Inflammatory macrophage treated with lipopolysaccharide for 1 hour (primary cell): ENCODE measurements at places on chromosomes 5 and 9.

- peak; percentile 72 for DNase-seq
Measured at GRCh38 chr5:74641735-74642542, 1.4 kb upstream of the ENC1 start.

- DNase-seq: no peak
Measured at GRCh38 chr5:91049112-91049511, 334.0 kb downstream of the ARRDC3 start.

- DNase-seq: no peak
Measured at GRCh38 chr5:149745212-149745942, 15.3 kb downstream of the PPARGC1B start.

GRCh38 chr9:109212768-109213167 lies 45.7 kb upstream of the FRRS1L start:
- no peak for DNase-seq

- DNase-seq: no peak
Measured at GRCh38 chr9:94613003-94613402, 19.4 kb upstream of the FBP2 start.

DNA sequence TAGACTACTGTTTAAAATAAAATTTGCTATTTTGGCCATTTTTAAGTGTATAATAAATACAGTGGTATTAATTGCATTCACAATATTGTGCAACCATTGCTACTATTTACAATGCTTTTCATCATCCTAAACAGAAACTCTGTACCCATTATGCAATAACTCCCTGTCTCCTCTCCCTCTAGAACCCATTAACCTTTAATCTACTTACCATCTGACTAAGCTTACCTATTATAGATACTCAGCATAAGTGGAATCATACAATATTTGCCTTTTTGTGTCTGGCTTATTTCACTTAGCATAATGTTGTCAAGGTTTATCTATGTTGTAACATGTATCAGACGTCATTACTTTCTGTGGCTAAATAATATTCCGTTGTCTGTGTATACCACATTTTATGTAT lies 25.9 kb downstream of the CD14 start:
- DNase-seq: peak; percentile 53

DNA sequence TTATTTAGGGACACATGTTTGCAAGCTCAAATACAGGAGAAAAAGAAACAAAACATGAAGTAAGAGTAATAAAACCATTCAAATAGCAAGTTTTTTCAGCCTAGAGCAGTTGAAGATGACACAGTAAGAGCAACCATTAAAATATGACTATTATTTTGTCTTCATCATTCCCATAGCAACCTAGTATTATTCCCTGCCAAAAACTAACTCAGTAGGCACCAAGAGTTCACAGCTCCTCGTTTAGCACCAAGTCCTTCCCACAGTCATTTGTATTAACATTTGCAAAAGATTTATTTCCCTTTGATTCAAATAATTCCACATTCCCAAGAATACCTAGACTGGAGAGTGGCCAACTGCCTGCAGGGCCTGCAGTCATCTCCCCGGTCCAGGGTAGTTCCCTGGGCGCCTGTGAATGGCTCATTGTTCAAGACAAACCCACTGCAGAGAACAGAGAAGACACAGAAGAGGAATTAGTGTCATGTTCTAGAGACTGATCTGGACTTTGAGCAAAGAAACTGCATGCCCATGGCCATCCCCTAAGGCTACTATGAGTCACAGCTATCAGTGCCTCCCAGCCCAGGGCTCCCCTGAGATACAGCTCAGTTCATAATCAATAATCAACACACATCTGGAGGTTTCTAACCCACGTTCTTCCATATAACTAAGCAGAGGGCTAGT lies 139.1 kb upstream of the MAP3K1 start:
- no peak for DNase-seq

DNA sequence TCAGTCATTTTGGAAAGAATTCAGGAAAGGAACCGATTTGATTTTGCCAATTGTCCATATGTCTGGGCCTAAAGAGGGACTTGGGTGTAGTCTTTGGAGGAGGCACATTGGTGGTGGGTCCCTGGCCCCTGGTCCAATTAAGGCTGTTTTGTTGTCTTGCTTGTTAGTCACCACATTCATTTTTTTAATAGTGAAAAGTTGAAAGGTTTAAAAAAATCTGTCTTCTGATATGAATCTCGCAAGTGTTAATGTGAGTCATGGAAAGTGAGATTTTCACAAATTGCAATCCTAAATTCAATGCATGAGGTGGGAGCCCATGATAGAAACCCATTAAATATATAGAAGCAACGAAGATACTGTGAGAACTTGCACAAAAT lies 165.9 kb upstream of the OTULINL start:
- no peak for DNase-seq

DNA sequence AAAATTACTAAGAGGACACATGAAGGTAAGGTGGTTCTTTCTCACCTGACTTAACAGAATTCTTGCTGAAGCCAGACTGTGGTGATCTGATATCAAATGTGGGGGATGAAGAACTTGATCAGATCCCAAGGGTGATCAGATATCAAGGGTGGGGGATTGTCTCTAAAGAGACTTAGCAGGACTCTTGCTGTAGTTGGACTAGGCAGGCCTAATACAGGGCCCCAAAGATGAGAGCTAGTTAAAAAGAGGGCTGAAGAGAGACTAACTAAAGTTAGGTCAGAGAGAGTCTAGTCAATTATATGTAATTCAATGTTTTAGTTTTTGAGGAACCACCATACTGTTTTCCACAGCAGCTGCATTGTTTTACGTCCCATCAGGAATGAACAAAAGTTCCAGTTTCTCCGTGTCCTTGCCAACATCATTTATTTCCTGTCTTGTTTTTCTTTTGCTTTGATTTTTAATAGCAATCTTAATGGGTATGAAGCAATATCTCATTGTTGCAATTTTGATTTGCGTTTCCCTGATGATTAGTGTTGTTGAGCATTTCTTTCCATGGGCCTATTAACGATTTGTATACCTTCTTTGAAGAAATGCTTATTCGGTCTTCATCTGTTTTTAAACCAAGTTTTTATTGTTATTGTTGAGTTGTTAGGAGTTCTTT lies 77.6 kb upstream of the ALDH1A1 start:
- DNase-seq: no peak
